Activated CD4-positive, alpha-beta T cell treated with anti-CD3 and anti-CD28 coated beads, Interleukin-2, amount 10 ng/mL, durations not matched to agents 7 days and 5 days (primary cell): ENCODE measurements at places on chromosomes 1 and 21. TPM values are rescaled to one million over a fixed set of nuclear protein-coding genes. Genes with fewer than 3 reads are reported as not detected.
A peak's percentile ranks its signal among the peaks of the same experiment; 100 is the strongest.

DNA sequence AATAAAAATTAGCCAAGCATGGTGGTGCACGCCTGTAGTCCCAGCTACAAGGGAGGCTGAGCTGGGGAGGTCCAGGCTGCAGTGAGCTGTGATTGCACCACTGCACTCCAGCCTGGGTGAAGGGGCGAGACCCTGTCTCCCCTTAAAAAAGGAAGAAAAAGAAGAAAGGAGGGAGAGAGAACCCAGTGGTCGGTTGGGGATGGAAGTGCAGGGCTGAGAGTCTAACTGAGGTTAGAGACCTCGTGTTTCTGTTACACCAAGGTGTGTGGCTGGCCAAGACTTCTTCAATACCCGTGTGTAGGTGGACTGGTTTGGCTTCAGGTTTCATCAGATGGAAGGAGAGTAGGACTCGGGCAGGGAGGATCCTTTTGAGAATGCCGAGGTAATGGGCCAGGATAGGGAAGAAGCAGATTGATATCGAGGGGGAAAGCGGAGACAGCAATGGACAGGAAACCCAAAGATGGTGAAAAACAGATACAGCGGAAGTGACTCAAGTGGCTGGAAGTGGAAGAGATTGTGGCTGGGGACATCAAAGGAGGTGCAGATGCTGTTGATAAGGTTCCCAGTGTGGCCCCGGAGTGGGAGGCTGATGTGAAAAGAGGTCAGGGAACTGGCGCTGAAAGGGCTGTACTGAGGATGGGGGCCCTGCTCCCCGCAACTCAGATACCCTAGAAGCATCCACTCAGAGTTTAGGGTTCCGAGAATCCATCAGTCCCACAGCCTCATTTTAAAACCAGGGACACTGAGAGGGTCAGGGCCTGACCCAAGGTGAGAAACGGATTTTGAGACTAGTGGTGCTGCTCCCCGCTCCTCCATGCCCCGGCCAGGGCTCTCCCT lies 681 bp upstream of the UBXN10 start:
- DNase-seq = peak; percentile 79

DNA sequence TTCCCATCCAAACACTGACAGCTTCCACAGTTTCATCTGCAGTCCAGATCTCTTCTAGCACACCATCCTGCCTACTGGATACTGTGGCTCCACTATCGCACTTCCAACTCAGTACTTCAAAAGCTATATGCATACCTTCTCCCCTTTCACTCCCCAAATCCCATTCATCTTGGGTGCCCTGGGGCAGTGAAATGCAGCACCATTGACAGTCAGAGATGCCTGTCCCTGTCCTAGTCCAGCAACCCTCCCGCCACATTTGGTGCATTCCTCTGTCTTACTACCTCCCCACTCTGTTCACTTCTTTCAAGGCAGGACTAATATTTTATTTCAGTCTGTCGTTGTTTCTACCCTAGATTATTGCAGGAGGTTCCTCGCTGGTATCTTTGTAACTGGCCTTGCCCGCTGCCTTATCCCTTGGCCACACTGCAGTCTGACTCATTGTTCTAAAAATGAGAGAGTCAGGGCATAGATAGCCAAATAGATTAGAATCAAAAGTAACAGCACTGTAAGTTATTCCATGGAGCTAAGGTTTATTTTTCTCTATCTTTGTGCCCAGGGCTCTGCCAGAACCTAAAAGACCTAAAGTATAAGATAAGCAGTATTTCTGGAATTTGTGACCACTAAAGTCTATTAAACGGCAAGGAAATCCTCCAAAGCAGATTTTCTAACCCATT lies 96.7 kb downstream of the ESRRG start:
- DNase-seq = no peak

- DNase-seq = no peak
Observed at GRCh38 chr1:201216395-201217085, 25.9 kb downstream of the IGFN1 start.

- no peak for DNase-seq
Observed at GRCh38 chr1:244087611-244088010, 36.5 kb downstream of the ZBTB18 start.

ZMYND12 gene
- 0.56 TPM for total RNA-seq

DNA sequence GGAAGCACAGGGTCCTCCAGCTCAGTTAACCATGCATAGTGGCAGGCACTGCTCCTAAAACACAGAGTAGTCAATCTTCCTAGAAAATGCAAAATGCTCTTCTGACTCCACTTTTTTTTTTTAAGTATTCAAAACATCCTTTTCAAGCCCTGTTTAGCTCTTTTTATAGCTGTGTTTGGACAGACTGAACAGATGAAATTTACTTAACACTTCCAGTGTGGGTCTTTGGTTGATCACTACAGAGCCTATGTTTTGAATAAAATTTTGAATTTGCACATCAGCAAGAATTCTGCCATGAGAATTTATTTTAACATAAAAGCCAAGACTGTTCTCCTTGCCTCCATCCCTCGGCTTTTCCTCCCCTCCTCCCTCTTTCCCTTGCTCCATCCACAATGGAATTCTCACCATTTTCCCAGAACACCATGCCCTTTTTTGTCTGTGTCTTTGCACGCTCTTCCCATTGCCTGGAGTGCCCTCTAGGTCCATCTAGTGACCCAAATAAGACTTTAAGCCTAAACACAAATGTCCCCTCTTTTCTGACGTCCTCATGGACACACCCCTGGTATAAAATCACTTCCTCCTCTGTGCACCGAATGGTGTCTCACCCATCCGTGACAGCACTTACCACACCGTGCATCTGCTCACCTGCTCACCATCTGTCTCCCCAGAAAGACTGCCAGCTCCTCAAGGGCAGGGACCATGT lies 24.0 kb upstream of the CPT2 start:
- DNase-seq = no peak

OLIG2 gene
- not detected for total RNA-seq

DNA sequence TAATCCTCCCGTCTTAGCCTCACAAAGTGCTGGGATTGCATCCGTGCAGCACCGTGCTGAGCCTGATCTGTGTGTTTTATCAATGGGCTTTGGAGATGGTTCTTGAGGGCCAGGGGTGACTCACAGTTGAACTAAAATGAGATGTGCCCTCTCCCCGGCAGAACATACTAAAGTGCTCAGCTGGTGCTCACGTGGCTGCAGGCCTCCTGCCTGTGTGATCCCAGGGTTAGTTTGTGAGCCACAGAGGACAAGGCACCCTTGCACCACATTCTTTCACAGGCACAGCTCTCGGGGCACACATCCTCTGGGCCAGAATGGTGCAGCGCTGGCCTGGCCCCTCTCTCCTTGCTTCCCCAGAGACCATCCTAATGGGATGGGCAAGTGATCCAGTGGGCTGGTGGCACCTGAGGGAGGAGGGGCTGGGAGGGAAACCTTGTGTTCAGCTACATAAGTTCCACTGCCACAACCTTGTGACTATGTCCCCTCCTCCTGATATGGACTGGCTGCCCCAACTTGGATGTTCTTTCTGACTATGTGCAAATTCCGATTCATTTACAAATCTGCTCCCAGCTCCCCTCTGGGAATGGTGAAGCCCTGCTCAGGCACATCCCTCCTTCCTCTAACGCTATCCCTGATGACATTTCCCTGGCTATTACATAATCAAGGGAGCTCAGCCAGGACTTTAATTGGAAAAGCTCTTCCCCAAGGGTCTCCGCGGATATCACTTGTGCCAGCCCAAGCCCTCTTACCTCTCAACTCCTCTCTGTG lies 197.0 kb upstream of the EDN2 start:
- DNase-seq = no peak
